HFFc6 (cell line): ENCODE measurements at places on chromosomes 16 and 17. TPM values are rescaled to one million over a fixed set of nuclear protein-coding genes. Genes with fewer than 3 reads are reported as not detected.

DNA sequence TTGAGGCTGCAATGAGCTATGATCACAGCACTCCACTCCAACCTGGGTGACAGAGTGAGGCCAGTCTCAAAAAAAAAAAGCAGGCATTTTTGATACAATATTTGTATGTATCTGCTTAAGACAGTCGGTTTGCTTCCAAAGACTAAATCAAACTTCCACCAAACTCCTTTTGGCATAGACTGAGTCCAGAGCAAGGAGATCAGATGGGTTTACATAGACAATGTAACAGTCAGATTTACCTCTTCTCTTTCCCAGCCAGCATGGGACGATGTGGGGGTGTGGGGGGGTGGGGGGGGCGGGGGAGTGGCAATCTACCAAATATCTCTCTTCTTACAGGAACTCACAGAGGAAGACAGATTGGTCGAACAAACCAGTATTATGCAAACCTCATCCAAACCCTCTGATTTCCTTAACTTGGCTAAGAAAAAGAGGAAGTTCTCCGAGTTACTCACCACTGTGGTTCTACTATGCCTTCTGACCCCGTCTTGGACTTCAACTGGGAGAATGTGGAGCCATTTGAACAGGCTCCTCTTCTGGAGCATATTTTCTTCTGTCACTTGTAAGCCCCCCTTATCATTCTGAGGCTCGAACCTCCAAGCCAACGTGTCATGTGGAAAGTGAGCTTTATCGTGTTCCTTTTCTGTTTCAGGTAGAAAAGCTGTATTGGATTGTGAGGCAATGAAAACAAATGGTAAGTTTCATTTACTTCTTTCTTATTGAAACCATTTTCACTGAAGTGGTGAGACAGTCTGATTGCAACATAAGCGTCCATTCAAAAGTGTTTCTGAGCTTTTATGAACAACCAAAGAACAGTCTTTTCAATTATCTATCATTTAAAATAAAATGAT lies at the start of gene MILR1:
Gene MILR1, plus strand, starts transcription at position 451 of the 848 bp plus-strand sequence. Its CDS starts 54 bp downstream, at position 505.
- peak; percentile 55 for DNase-seq

- DNase-seq = no peak
These were observed 3.3 kb downstream of the SMIM22 start for GRCh38 chr16:4798456-4798855.

GRCh38 chr16:56931271-56931891 lies 561 bp upstream of the HERPUD1 start:
- no peak for DNase-seq

DNA sequence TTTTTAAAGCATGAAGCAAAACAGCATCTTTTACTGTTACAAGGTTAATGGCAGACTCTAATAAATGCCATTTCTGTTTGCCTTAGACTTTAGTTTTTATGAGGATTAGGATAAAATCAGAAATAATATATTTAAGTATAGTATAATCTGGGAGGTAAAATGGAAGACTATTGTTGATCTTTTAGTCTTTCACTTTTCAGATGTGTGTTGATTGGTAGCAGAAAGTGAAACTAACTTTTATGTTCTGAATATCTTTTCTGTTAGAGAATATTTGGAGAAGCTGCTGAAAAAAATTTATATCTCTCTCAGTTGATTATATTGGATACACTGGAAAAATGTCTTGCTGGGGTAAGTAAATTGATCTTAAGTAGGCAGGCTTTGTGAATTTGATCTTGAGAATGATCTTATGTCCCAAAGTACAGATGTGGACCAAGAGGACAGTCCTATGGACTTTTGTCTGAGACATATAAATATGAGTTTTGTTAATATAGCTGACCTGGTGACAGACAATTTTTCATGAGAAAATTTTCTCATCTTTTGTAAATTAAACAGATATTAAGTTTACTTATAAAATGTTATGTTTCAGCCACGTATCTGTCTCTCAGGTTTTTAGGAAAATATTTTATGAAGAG lies 64.1 kb downstream of the NF1 start:
- no peak for DNase-seq

DNA sequence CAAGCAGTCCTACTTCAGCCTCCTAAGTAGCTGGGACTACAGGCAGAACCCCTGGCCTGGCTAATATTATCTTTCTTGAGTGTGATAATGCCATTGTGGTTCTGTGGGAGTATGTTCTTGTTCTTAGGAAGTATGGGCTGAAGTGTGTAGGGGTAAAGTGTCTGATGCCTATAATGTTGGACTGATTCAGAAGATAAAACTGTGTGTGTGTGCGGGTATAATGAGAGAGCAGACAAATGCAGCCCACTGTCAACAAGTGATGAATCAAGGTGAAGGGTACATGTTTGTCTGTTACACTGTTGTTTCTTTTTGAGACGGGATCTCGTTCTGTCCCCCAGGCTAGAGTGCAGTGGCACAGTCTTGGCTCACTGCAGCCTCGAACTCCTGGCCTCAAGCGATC lies 127.5 kb downstream of the CLEC16A start:
- no peak for DNase-seq

GRCh38 chr16:69179328-69180010 lies 7.5 kb upstream of the SNTB2 start:
- peak; percentile 80 for DNase-seq

DNA sequence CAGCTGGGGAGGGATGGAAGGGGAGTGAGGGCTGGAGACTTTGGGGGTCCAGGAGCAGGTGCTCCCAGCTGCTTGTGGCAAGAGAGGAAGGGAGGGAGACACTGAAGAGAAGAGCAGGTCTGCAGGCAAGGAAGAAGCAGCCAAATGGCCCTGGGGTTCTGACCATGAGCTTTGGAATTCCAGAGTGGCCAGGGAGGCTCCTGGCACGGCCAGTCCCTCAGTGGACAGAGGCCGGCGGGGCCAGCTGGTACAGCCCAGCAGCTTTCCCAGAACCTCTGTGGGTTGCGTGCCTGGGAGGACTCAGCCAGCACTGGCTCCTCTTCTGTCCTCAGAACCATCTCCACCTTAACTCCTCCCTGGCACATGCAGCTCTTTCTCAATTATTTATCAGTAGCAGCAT lies 233.0 kb downstream of the MSI2 start:
- peak; percentile 22 for DNase-seq

DNA sequence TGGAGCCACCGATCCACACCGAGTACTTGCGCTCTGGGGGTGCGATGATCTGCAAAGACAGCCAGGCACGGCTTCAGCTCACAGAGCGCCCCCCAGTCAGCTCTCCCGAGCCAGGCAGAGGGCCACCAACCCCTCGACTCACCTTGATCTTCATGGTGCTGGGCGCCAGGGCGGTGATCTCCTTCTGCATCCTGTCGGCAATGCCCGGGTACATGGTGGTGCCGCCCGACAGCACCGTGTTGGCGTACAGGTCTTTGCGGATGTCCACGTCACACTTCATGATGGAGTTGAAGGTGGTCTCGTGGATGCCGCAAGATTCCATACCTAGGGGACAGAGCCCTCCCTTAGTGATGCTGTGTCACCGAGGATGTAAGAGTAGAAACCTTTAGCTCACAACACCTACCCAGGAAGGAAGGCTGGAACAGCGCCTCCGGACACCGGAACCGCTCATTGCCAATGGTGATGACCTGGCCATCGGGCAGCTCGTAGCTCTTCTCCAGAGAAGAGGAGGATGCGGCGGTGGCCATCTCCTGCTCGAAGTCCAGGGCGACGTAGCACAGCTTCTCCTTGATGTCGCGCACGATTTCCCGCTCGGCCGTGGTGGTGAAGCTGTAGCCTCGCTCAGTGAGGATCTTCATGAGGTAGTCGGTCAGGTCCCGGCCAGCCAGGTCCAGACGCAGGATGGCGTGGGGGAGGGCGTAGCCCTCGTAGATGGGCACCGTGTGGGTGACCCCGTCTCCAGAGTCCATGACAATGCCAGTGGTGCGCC lies 1.6 kb downstream of the ACTG1 start:
- peak; percentile 39 for DNase-seq

Gene TNP2
- total RNA-seq = not detected in 3 replicates
